Fibroblast of lung (primary cell): ENCODE measurements at places on chromosomes 5 and 9. TPM values are rescaled to one million over a fixed set of nuclear protein-coding genes. Genes with fewer than 3 reads are reported as not detected.

- no peaks in the 10 kb centered on the region for H3K4me1 ChIP-seq
- no peaks in the 10 kb centered on the region for H3K27me3 ChIP-seq
- H3K36me3 ChIP-seq = peaks cover 7% of the 10 kb centered on the region
- no peak overlapping the region for H3K4me3 ChIP-seq
- no peak for DNase-seq
Measured at GRCh38 chr9:35395706-35396101, 94.2 kb upstream of the RUSC2 start.

Gene FBXL7
- polyA plus RNA-seq = 12.9 and 15.3 TPM in 2 replicates

- DNase-seq = peak; percentile 31
- no peak overlapping the region for H3K4me3 ChIP-seq
- no peak overlapping the region for H3K27ac ChIP-seq
- H3K36me3 ChIP-seq = no peaks in the 10 kb centered on the region
- peaks cover 4% of the 10 kb centered on the region for H3K4me1 ChIP-seq
- H3K27me3 ChIP-seq = no peaks in the 10 kb centered on the region
Measured at GRCh38 chr5:160133071-160133917, 14.0 kb upstream of the PWWP2A start.

GRCh38 chr9:123046406-123047195, 13.1 kb downstream of the GPR21 start:
- no peak for DNase-seq
- H3K4me3 ChIP-seq = no peak overlapping the region
- H3K27me3 ChIP-seq = no peaks in the 10 kb centered on the region
- no peak overlapping the region for H3K27ac ChIP-seq
- no peaks in the 10 kb centered on the region for H3K4me1 ChIP-seq

GRCh38 chr9:128055344-128056040, 11.6 kb downstream of the NAIF1 start:
- no peak overlapping the region for H3K4me3 ChIP-seq
- peak; percentile 93 for DNase-seq
- no peak overlapping the region for H3K27ac ChIP-seq
- no peaks in the 10 kb centered on the region for H3K36me3 ChIP-seq

Gene CER1
- polyA plus RNA-seq = not detected in 2 replicates

GRCh38 chr9:93601666-93602065, 25.3 kb downstream of the PHF2 start:
- H3K27ac ChIP-seq = no peak overlapping the region
- no peak overlapping the region for H3K4me3 ChIP-seq
- no peak for DNase-seq
- no peaks in the 10 kb centered on the region for H3K27me3 ChIP-seq
- no peaks in the 10 kb centered on the region for H3K36me3 ChIP-seq

- no peak overlapping the region for H3K4me3 ChIP-seq
- no peaks in the 10 kb centered on the region for H3K27me3 ChIP-seq
- no peak overlapping the region for H3K27ac ChIP-seq
- no peaks in the 10 kb centered on the region for H3K36me3 ChIP-seq
Measured at GRCh38 chr5:150266871-150267291, 22.7 kb downstream of the CAMK2A start.

GRCh38 chr5:35324679-35325078, 94.4 kb upstream of the PRLR start:
- no peaks in the 10 kb centered on the region for H3K4me1 ChIP-seq
- H3K27me3 ChIP-seq = no peaks in the 10 kb centered on the region
- DNase-seq = no peak
- H3K27ac ChIP-seq = no peak overlapping the region
- H3K36me3 ChIP-seq = no peaks in the 10 kb centered on the region

Gene PCDHB13
- 0.24 and 0.62 TPM in 2 replicates for polyA plus RNA-seq

Gene EIF4E1B
- polyA plus RNA-seq = not detected in 2 replicates

DNA sequence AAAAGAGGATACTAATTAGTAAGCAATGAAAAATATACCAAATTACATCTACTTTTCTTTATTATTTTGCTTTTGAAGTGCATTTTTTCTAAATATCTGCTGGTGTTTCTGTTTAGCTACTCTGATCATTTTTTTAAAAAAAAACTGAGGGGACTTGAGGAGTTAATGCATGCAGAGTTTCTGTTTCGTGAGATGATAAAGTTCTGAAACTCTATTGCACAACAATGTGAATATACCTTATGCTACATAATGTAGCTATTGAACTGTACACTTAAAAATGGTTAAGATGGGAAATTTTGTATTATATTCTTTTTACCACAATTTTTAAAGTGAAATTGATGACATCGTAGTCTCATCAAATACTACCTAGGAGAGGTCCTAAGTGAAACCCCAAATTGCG, 288.3 kb upstream of the NR4A3 start:
- H3K4me1 ChIP-seq = no peaks in the 10 kb centered on the region
- H3K4me3 ChIP-seq = no peak overlapping the region
- no peak for DNase-seq
- no peaks in the 10 kb centered on the region for H3K27me3 ChIP-seq
- H3K36me3 ChIP-seq = no peaks in the 10 kb centered on the region
- H3K27ac ChIP-seq = no peak overlapping the region

GRCh38 chr9:26159575-26160392, 481.5 kb upstream of the TUSC1 start:
- no peaks in the 10 kb centered on the region for H3K27me3 ChIP-seq
- no peaks in the 10 kb centered on the region for H3K36me3 ChIP-seq
- no peak for DNase-seq
- H3K4me3 ChIP-seq = no peak overlapping the region

- no peak overlapping the region for H3K27ac ChIP-seq
- peak; percentile 60 for DNase-seq
- no peaks in the 10 kb centered on the region for H3K4me1 ChIP-seq
- no peaks in the 10 kb centered on the region for H3K36me3 ChIP-seq
- no peaks in the 10 kb centered on the region for H3K27me3 ChIP-seq
Measured at GRCh38 chr5:87210076-87210475, 57.6 kb upstream of the RASA1 start.

Gene TIGD6
- 5.7 and 6.9 TPM in 2 replicates for polyA plus RNA-seq

DNA sequence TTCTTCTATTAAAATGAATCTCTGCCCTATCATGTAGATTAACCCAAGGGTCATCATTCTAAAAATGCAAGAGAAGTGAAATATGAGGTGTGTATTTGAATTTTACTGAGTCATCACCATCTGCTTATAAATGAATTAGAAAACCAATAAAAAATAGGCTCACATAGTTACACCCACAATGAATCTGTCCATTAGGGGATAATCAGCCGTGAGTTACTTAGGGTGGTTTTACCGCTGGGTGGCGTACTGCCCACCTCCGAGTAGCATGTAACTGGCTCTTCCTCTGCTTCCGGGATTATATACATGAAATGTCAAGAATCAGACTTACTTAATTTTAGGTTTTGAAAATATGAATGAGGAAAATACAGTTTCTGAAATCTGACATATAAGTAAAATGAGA, 332.9 kb upstream of the CCNG1 start:
- H3K27me3 ChIP-seq = no peaks in the 10 kb centered on the region
- DNase-seq = no peak
- H3K36me3 ChIP-seq = no peaks in the 10 kb centered on the region
- no peak overlapping the region for H3K4me3 ChIP-seq

- H3K36me3 ChIP-seq = no peaks in the 10 kb centered on the region
- no peaks in the 10 kb centered on the region for H3K27me3 ChIP-seq
- no peak overlapping the region for H3K27ac ChIP-seq
- no peak overlapping the region for H3K4me3 ChIP-seq
- H3K4me1 ChIP-seq = peaks cover 2% of the 10 kb centered on the region
Measured at GRCh38 chr9:129583308-129584038, 37.4 kb downstream of the C9orf50 start.

DNA sequence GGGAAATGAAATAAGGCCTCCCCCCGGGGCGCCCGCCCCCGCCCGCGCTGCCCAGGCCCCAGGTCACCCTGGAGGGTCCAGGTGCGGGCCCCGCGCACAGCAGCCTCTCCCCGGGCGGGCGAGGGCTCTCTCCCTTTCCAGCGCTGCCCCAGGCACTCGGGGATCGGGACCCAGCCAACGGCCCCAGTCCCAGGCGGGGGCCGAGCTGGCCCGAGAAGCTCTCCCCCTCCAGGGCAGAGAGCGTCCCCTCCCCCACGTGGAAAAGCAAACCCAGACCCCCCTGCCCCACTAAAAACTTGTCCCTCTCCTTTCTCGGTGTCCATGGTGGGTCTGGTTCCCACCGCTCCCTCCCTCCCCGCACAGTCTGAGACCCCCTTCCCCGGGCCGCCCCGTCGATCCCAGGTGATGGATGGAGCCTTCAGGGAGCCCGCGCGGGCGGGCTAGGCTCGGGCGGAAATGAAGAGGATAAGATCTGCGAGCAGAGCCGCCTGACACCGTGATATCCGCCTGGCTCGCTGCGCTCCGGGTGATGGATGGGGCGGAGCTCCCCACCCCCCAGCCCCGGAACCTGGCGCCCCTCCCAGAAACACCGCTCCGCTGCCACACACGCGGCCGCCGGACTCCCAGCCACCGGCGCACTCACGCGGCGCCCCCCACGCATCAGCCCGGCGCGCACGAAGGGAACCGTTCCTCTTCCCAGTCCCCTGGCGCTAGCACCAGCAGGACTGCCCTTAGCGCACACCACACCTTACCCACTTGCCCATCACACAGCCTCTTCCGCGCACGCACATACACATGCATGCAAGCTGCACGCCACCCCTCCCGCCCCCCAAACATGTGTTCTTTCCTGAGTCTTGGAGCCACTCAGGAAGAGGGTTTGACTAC, 81.7 kb upstream of the ZBTB43 start:
- no peaks in the 10 kb centered on the region for H3K4me1 ChIP-seq
- H3K27me3 ChIP-seq = peaks cover 16% of the 10 kb centered on the region
- H3K4me3 ChIP-seq = no peak overlapping the region
- DNase-seq = peak; percentile 25

Gene WNK2
- polyA plus RNA-seq = not detected in 2 replicates

Gene POLR1E
- polyA plus RNA-seq = 30.9 and 59.2 TPM in 2 replicates

Gene SLC45A2
- polyA plus RNA-seq = 0.03 TPM in 1 of 2 replicates, not detected in the other

GRCh38 chr5:12902611-12903010, 998.4 kb upstream of the CTNND2 start:
- no peaks in the 10 kb centered on the region for H3K27me3 ChIP-seq
- no peak overlapping the region for H3K4me3 ChIP-seq
- H3K27ac ChIP-seq = no peak overlapping the region
- no peak for DNase-seq

Gene PNPLA7
- 0.20 and 0.23 TPM in 2 replicates for polyA plus RNA-seq

DNA sequence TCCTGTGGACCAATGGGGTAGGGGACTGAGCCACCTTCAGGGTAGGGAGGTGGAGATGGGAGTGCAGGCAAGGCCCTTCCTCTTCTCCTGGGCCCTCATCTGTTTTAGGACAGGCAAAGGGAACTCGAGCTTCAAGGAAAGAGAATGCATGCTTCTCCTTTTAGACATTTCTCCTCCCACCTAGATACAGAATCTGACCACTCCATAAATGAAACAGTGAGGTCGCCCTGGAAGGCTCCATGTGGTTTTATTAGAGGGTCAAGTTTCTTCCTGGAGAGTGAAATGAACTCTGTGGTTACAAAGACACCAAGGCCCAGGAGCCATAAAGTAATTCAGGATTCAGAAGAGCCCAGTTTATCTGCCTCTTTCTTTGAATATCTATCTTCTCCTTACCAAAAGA, 14.9 kb downstream of the LHFPL2 start:
- H3K4me3 ChIP-seq = no peak overlapping the region
- peak; percentile 66 for DNase-seq
- H3K36me3 ChIP-seq = peaks cover 4% of the 10 kb centered on the region
- H3K27ac ChIP-seq = no peak overlapping the region
- H3K4me1 ChIP-seq = peaks cover 10% of the 10 kb centered on the region

- no peak for DNase-seq
- no peaks in the 10 kb centered on the region for H3K27me3 ChIP-seq
- no peak overlapping the region for H3K27ac ChIP-seq
- no peak overlapping the region for H3K4me3 ChIP-seq
- no peaks in the 10 kb centered on the region for H3K4me1 ChIP-seq
- H3K36me3 ChIP-seq = no peaks in the 10 kb centered on the region
Measured at GRCh38 chr5:103745353-103746065, 182.9 kb upstream of the NUDT12 start.

Gene PRDM9
- not detected in 2 replicates for polyA plus RNA-seq

GRCh38 chr9:100774962-100775361, 197.1 kb downstream of the CAVIN4 start:
- DNase-seq = no peak
- no peaks in the 10 kb centered on the region for H3K36me3 ChIP-seq
- no peaks in the 10 kb centered on the region for H3K27me3 ChIP-seq
- H3K4me3 ChIP-seq = no peak overlapping the region

DNA sequence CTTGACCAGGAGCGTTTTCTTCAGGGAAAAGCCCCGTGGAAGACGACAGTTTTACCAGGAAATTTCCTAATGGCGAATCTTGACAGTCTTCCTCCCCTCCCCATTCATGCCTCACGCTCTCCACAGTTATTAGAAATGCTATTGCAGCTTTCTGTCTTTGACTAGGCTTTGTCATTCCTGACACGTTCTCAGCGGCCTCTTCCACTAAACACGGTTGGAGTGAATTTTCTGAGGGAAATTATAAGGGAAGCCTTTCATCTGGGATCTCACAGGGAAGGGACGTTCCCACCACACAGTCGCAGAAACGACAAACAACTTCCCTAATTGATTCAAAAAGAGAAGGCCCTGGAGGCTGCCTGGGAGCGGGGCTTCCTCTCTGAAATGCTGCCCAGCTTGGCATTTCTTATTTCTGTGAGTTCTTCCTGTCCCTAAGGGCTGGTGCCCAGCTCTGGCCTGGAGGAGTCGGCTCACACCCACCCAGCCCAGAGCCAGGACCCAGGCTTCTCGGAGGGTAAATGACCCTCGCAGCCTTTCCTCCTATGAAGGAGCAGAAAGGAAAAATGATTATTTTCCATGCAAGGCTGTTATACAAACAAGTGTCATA, 57.1 kb upstream of the PPP1R26 start:
- no peaks in the 10 kb centered on the region for H3K4me1 ChIP-seq
- no peaks in the 10 kb centered on the region for H3K36me3 ChIP-seq
- no peak overlapping the region for H3K27ac ChIP-seq
- H3K27me3 ChIP-seq = no peaks in the 10 kb centered on the region
- no peak overlapping the region for H3K4me3 ChIP-seq

- no peak overlapping the region for H3K27ac ChIP-seq
- no peaks in the 10 kb centered on the region for H3K4me1 ChIP-seq
- no peaks in the 10 kb centered on the region for H3K36me3 ChIP-seq
- no peak overlapping the region for H3K4me3 ChIP-seq
- H3K27me3 ChIP-seq = no peaks in the 10 kb centered on the region
Measured at GRCh38 chr5:79774171-79774854, 84.7 kb downstream of the CMYA5 start.

GRCh38 chr9:127407492-127407843, 10.5 kb downstream of the SLC2A8 start:
- DNase-seq = no peak
- no peaks in the 10 kb centered on the region for H3K4me1 ChIP-seq
- H3K4me3 ChIP-seq = no peak overlapping the region
- H3K27me3 ChIP-seq = no peaks in the 10 kb centered on the region
- no peak overlapping the region for H3K27ac ChIP-seq
- H3K36me3 ChIP-seq = peaks cover 2% of the 10 kb centered on the region
